ENCODE measurements at places on chromosomes 1 and 21.

GRCh38 chr1:78651241-78651640 lies 1.6 kb downstream of the IFI44 start:
- DNase-seq, result no peak

DNA sequence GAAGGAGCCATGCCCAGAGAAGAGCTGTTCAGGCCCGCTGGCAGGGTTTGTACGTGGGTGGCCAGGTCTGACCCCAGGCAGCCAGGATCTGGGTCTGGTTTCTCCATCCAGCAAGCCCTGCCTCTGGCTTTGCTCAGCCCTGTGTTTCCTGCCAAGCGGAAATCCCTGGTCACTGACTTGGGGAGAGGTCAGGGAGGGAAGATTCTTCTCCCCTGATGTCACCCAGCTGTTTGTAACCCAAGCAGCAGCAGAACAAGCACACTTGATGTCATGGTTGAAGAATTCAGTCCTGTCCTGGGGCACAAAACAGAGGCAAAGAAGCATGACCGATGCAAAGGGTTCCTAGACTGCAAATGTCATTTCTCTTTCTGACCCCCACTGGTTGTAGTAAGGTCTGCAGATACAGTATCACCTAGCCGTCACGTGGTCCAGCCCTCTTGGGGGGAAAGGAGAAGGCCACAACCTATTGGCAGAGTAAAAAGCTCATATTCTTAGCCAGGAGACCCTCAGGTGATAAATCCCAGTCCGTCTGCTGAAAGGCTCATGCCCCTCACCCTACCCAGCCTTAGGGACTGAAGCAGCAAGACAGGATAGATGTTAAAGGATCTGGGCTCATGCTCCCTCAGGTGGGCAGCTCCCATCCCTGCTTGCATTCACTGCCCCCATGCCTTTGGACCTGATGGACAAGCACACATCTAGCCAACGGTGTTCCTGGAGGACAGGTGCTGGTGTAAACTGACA lies 120.9 kb downstream of the SYT2 start:
- peak; percentile 96 for DNase-seq

DNA sequence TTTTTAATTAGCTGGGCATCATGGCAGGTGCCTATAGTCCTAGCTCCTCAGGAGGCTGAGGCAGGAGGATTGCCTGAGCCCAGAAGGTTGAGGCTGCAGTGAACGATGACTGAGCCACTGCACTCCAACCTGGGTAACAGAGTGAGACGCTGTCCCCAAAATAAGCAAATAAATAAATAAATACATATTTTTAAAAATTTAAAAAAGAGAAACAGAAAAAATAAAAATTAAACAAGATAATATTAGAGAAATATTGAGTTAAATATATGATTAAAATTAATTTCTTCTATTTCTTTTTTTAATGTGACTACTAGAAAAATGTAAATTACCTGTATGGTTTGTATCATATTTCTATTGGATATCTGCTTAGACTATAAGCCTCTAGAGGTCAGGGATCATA lies 59.3 kb upstream of the ATP1A1 start:
- no peak for DNase-seq

GRCh38 chr1:228794173-228794572 lies 58.9 kb downstream of the RHOU start:
- DNase-seq, result no peak

DNA sequence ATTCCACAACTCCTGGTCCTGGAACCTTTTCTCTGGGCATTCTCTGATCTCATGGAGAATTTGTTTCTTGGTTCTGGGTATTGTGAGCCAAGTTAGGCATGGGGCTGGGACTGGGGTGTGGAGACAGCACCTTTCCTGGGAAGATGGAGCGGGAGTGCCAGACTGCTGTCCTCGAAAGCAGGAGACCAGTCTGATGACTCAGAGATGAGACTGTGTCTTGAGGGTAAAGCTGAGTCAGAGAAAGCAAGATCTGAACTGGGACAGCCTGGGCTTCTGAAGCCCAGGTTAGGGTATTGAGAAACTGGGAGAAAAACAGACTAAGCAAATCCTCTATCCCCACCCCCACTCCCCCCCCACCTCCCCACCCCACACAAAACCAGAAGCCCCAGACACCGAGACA lies 2.2 kb upstream of the KANK4 start:
- DNase-seq, result peak; percentile 72

Measured in astrocyte of the hippocampus (primary cell).